ENCODE measurements at places on chromosomes 6 and 20.

- peaks cover 41% of the 10 kb centered on the region for H3K4me1 ChIP-seq
- H3K27me3 ChIP-seq = no peaks in the 10 kb centered on the region
- no peak overlapping the region for H3K4me3 ChIP-seq
- no peak overlapping the region for H3K27ac ChIP-seq
- peaks cover 5% of the 10 kb centered on the region for H3K36me3 ChIP-seq
- no peak for DNase-seq
These were observed 44.9 kb downstream of the ISM1 start for GRCh38 chr20:13265941-13266340.

- H3K4me3 ChIP-seq = no peak overlapping the region
- DNase-seq = no peak
- no peaks in the 10 kb centered on the region for H3K4me1 ChIP-seq
- H3K36me3 ChIP-seq = no peaks in the 10 kb centered on the region
These were observed 9.6 kb upstream of the SLC2A10 start for GRCh38 chr20:46699651-46700359.

- peak overlapping the region; percentile 68 for H3K27ac ChIP-seq
- no peak overlapping the region for H3K4me3 ChIP-seq
- no peak for DNase-seq
- no peaks in the 10 kb centered on the region for H3K27me3 ChIP-seq
- no peaks in the 10 kb centered on the region for H3K36me3 ChIP-seq
- H3K4me1 ChIP-seq = peaks cover 23% of the 10 kb centered on the region
These were observed 133.9 kb upstream of the NEDD9 start for GRCh38 chr6:11366183-11366933.

DNA sequence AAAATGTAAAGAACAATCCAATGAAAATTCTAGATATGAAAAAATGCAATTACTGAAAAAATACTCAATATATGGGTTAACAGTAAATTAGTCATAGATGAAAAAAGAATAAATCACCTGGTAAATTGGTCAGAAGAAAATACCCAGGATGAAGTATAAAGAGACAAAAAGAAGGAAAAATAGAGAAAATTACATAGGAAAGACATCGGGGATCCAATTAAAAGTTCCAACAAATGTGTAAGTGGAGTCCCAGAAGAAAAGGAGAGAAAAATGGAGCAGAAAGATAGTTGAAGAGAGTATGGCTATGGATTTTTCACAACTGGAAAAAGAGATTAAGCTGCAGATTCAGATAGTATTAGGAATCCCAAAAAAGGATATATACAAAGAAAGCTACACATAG lies 18.7 kb upstream of the UFL1 start:
- no peak for DNase-seq
- no peak overlapping the region for H3K27ac ChIP-seq
- H3K27me3 ChIP-seq = no peaks in the 10 kb centered on the region
- no peak overlapping the region for H3K4me3 ChIP-seq

DNA sequence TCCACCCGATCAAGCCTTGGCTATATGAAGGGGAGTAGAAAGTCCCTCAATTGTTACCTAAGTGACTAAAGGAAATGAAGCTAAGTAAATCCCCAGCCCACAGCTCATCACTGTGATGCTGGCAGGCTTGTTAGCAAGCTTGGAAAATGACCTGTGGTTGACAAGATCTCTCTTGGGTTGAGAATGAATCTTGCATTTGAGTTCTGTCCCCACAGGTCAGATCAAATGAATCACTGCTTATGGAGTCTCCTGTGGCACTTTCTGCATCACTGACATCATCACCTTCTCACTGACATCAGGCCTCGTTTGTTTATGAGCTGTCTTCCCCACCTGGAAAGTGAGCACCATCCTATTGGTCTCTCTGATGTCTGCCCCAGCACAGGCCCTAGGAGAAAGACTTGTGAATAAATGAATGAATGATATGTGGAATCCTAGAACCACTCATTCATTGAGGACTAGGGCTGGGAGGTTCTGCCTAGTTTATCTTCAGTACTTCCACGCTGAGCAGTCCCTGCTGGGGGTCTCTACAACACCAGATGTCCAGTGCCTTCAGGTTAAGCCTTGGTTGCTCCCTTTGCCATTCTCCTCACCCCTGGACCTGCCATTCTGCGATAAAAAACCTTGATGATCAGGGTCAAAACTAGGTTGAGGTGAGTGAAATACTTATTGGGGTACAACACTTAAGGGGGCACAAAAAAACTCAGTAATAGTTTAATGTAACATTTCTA lies 318.4 kb upstream of the MOCS1 start:
- no peak overlapping the region for H3K4me3 ChIP-seq
- DNase-seq = no peak
- no peaks in the 10 kb centered on the region for H3K4me1 ChIP-seq
- H3K36me3 ChIP-seq = no peaks in the 10 kb centered on the region
- no peak overlapping the region for H3K27ac ChIP-seq

GRCh38 chr6:33607784-33608161 lies 13.3 kb upstream of the ITPR3 start:
- no peaks in the 10 kb centered on the region for H3K36me3 ChIP-seq
- peaks cover 34% of the 10 kb centered on the region for H3K4me1 ChIP-seq
- H3K27ac ChIP-seq = no peak overlapping the region
- H3K4me3 ChIP-seq = no peak overlapping the region
- DNase-seq = no peak

DNA sequence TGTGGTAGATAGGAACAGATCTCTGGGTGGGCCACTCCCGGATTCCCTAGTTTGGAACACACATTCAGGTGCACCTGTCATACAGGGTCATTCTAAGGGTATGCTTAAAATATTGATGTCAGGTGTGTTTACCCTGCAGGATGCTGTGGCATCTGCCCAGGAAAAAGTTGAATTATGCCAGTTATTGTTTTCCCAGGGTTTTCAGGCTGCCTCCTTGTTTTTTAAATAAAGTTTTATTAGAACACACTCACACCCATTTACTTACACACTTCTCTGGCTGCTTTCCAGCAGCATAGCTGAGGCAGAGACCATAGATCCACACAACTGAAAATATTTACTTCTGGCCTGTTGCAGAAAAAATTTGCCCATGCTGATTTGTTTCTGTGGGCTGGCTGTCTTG lies 76.5 kb downstream of the PHACTR3 start:
- H3K4me3 ChIP-seq = no peak overlapping the region
- no peak for DNase-seq
- H3K4me1 ChIP-seq = no peaks in the 10 kb centered on the region
- H3K27ac ChIP-seq = no peak overlapping the region
- no peaks in the 10 kb centered on the region for H3K27me3 ChIP-seq
